CD8-positive, alpha-beta T cell (primary cell): ENCODE measurements at places on chromosomes 11 and 22. TPM values are rescaled to one million over a fixed set of nuclear protein-coding genes. Genes with fewer than 3 reads are reported as not detected.

DNA sequence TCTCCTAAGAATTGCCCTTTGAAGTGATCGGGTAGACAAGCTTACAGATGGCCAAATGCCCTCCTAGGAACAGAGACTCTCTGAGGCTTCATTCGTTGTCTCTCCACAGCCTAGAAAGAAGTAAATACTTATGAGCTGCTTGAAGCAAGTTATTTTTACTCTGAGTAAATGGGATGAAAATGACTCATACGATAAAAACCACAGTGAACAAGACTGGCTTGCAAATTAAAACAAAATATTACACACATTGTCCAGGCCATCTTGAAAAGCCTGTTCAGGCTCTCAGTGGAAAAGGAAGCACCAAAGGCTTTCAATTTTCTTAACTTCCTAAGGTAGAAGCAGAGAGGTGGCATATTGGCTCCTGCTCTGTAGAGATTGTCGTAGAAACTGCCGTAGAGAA lies 294.2 kb downstream of the NELL1 start:
- DNase-seq, result no peak

- DNase-seq, result no peak
Measured at GRCh38 chr11:115767047-115767802, 263.0 kb upstream of the CADM1 start.

- DNase-seq, result no peak
Measured at GRCh38 chr11:118529584-118530175, 1.3 kb upstream of the TMEM25 start.

DNA sequence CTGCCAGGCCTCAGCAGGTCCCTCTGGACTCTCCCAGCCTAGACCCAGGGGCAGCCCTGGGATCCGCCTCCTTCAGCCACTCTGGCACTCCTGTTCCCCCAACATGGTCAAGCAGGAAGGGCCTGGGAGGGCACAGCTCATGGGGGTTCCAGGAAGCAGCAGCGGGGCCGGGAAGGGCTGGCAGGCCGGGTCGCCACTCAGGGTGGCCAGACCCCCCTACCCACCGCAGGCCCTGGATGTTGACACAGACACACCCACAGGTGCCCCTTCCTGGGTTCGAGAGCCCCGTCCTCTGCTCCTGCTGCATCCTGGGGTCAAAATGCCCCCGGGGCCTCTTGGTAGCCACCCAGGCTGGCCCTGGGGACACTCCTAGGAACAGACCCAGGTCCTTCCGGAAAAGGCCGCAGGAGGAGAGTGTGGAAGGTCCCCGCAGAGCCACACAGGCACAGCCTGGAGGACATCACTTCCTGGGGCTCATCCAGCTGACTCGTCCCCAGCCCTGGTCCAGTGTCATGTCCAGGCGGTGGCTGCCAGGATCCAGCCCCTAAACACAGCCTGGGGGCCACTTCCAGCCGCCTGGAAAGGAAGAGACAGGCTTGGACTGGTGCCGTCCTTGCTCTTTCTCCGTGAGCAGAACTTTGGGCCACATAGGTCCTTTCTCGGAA lies 6.8 kb upstream of the PIM3 start:
- DNase-seq, result no peak

DNA sequence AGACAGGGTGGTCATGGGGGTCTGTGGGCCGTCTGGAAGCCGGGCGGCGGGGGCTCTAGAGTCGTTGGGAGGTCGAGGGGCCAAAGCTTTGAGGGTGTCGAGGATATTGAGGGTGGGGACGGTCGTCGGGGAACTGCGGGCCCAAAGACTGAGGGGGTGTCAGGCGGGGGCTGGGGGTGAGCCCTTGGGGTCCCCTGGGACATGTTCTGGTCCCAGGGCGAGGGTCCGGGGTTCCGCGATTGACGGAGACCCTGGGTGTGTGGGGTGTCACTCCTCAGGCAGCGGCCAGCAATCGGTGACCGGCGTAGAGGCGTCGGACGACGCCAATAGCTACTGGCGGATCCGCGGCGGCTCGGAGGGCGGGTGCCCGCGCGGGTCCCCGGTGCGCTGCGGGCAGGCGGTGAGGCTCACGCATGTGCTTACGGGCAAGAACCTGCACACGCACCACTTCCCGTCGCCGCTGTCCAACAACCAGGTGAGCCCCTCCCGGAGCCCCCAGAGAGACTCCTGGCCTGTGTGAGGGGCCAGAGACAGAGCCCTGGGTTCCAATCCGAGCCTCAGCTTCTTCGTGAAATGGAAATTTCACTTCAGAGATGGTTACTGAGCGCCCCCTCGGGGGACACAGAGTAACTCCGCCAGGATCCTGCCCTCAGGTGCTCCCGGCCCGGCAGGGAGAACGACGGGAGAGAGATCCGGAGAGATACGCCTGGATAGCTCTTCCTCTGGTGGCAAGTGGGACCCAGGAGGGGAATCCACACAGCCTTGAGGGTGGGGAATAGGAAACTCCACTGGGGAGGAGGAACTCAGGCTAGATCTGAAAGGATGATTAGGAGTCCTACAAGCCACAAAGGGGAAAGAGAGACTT lies 714 bp downstream of the SDF2L1 start:
- DNase-seq, result peak; percentile 33

- no peak for DNase-seq
Measured at GRCh38 chr22:20239676-20240446, 28.3 kb downstream of the RTN4R start.

DNA sequence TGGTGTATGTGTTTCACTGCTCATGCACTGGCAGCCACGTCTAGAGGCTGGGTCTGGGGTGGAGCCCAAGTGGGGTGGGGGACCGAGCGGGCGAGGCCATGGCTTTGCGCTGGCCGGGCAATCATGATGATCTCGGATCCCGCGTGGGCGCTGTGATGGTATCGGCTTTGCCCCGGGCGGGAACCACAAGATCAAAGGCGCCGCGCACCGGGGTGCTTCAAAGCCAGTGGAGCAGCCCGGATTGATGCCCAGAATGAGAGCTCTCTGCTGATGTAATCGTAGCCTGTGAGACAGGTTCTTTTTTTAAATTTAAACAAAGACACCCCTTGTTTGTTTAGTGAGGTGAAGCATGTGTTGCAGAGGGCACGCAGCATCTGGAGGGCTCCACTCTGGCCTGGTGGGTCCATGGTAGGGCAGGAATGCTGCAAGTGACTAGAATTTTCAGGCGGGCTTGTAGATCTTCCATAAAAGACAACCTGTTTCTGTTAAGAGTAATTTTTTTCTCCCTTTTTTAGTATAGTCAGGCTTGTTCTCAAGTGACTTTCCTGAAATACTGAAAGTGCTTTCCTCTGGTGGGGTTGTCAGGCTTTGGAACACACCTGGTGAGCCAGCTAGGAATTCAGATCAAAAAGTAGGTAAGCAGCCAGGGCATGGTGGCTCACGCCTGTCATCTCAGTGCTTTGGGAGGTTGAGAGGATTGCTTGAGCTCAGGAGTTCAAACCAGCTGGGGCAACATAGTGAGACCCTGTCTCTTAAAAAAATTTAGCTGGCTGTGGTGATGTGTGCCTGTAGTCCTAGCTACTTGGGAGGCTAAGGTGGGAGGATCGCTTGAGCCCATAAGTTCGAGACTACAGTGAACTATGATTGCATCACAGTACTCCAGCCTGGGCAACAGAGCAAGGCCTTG lies 40.7 kb downstream of the ZNRF3 start:
- DNase-seq, result no peak

Gene FDXACB1
- 4.3 TPM for total RNA-seq
